ENCODE measurements at places on chromosomes 5 and 9.

GRCh38 chr5:67051164-67051563 is 145.4 kb downstream of the CD180 start:
- DNase-seq: no peak

- DNase-seq: peak; percentile 77
These were observed 22.1 kb upstream of the TPD52L3 start for GRCh38 chr9:6305954-6306563.

DNA sequence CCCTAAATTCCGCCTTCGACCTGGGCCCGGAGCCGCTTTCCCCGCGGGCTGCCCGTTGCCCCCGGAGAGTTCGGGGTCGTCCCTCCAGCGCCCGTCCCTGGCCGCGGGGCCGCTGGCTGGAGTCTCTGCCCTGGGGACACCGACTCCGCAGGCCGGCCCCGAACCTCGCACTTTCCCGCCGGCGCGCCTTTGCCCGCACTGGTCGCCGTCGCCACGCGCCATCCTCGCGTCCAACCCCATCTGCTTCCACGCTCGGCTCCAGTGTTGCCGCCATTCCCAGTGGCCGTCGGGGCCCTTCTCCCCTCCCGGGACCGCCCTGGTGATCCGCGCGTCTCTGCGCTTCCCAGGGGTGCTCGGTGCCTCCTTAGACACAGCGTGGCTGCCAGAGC is 11.0 kb downstream of the LHX3 start:
- no peak for DNase-seq

DNA sequence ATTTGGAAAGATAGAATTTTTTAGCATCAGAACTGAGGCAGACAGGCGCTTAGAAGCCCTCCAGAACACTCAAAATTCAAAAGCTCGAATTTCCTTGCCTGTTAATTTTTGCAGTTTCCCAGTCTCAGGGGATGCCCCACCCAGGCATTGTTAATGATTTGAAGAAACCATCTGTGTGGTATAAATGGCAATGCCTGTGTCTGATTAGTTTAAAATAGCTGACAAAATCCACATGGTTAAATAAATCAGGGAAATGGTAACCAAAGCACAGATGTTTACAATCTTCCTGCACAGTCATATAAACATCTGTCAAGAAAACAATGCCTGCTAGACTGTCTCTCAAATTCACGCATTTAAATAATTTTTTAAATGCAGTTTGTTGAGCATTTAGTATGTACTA is 185.2 kb upstream of the RGMB start:
- DNase-seq: no peak

GRCh38 chr5:1520791-1521453 is 2.8 kb downstream of the LPCAT1 start:
- DNase-seq: no peak

DNA sequence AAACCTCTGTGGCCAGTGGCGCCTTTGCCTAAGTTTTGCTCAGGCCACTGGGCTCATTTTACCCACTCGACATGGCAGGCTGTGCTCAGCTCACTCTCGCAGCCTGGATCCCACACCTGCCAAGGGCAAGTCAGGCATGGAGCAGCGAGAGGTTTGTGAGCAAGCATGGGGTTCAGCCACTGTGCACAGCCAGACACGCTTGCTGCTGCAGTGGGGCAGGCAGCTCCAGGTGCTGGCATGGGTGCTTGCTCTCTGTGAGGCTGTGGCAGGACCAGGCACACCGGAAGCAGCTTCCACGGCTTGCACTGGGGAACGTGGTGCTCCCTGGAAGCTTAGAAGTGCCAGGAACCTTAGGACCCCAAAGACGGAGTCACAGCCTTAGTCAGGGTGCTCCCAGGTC is 470.1 kb downstream of the CDH9 start:
- DNase-seq: no peak

- DNase-seq: no peak
These were observed 58.0 kb downstream of the ANKRD33B start for GRCh38 chr5:10621832-10622231.

DNA sequence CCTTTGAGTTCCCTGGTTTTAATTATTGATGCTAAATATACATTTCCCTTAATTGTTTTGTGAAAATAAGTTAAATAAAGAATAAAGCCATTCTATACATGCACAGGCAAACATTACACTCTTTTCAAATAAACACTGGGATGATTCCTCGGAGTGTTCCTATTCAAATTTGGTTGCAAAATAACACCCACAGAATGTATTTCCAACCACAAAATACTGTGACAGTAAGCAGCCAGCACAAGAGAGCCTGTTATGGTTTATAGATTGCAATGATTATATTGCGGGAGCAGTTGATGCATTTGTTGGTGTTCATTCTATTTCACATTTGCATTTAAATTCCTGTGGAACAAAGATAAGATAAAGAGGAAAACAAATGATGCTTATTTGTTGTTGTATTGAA is 632.6 kb upstream of the WWC1 start:
- DNase-seq: no peak

DNA sequence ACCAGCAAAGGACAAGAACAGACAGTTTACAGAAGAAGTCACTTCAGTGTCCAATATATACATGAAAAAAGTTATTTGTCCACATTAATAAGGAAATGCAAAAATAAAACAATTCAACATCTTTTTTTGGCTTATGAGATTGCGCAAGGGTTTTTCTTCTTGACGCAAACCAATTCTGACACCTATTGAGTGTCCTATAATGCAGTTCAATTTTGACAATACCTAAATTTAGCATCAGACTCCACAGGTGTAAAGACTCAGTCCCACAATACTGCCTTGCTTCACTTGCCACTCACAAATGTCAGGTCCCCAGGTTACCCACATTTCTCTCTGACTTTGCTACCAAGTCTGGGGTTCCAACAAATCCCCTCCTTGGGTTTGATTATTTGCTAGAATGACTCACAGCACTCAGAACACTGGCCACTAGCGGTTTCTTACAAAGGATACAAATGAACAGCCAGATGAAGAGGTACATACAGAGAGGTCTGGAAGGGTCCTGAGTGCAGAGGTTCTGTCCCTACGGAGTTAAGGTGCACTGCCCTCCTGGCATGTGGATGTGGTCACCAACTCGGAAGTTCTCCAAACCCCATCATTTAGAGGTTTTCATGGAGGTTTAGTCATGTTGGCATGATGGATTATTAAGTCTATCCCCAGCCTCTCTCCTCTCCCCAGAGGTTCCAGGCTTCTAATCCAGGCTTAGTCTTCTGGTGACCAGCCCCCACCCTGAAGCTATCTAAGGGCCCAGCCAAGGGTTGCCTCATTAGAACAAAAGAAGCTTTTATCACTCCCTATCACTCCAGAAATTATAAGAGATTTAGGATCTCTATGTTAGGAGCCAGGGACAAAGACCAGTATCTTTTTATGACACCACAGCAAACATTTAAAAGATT is 27.0 kb upstream of the SLC22A5 start:
- DNase-seq: no peak

DNA sequence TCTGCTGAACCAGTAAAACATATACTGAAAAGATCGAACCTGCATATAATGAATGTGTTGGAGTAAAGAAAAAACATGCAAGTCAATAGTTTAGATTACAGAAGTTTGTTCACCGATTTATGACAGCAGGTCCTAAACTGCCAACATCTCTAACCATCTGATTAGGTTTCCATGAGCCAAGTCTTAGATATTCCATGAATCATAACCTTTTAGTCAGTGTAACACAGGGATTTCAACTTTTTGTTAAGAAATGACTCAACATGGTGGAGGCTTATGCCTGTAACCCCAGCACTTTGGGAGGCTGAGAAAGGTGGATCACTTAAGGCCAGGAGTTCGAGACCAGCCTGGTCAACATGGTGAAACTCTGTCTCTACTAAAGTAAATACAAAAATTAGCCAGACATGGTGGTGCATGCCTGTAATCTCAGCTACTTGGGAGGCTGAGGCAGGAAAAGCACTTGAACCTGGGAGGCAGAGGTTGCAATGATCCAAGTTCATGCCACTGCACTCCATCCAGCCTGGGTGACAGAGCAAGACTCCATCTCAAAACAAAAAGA is 38.7 kb downstream of the APC start:
- no peak for DNase-seq

GRCh38 chr5:78334811-78335210 is 25.6 kb upstream of the SCAMP1 start:
- no peak for DNase-seq

DNA sequence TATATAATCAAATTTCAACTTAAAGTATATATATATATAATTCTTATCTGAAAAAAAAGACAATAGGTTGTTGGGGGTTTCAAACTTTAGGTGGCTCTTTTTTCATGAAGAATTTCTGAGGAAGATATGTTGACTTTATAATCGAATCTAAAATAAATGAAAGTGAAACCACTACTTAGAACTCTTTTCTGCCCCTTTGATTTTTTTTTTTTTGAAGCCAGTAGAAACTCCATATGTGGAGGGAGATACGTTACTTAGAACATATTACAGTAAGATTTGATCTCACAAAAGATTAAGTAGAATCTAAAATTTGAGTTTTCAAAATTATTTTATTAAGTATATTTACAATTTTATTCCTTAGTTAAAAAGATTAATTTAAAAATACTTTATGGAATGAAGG is 96.9 kb downstream of the ATG10 start:
- no peak for DNase-seq

DNA sequence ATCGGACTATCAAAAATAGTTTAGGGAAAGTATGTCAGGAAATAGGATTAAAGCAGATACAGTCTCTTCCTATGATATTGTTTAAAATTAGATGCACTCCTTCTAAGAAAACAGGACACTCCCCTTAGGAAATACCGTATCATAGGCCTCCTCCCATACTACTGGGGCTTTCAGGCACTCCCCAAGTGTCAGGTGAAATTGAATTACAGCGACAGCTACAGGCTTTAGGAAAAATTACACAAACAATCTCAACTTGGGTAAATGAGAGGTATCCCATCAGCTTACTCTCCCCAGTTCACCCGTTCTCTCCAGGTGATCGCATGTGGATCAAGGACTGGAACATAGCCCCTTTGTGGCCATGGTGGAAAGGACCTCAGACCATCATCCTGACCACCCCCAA is 110.4 kb upstream of the EPB41L4A start:
- no peak for DNase-seq

GRCh38 chr5:56601641-56602071 is 213.7 kb upstream of the MAP3K1 start:
- no peak for DNase-seq

DNA sequence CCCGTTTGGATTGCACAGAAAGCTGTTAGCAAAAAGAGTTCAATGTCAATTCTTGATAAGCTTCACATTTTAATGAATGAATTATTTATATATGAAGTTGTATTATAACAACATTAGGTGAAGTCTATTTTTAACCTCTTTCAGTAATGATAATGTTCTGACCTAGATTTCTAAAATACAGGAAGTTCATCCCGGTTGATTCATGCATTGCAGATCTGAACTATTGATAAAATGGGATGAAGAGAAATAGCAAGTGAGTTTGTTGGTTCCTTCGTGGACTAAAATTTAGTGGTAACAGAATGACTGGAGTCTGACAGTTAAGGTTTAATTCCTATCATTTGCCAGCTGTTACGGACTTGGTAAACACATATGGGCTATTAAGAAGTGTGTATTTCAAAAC is 180.5 kb downstream of the PCSK1 start:
- DNase-seq: no peak

DNA sequence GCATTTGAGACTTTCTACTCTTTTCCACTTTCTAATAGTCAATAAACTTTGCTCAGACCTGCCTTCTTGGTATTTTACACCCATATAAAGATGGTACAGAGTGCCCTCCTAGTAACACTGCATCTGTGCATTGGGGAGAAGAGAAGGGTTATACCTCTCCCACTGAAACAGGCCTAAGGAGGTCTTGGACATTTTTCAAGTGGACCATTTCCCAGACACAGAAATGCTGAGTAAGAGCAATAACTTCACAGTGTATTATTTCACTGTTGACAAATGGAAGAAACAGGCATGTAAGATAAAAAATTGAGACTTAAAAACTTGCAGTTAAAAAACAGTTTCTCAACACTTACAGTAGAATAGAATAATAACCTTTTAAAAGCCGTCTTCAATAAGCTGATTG is 1224.0 kb upstream of the CDH18 start:
- no peak for DNase-seq

GRCh38 chr5:14925326-14925725 is 53.7 kb upstream of the ANKH start:
- DNase-seq: no peak

DNA sequence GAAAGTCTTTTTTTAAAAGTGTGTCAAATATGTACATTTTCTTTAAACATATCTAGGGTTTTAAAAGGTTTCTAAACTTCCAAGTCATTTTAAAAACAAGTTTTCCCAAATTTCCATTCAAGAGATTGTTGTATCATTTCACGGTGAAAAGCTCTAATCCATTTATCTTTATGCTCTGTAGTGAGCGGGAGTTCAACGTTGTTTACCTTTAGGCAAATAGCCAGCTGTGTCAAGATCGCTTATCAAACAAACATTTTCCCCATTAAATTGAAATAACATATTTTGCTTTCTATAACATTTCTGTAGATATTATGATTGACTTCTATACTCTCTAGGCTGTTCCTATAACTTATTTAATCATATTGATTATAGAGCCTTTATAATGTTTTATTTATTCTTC is 75.1 kb downstream of the CTSL start:
- DNase-seq: no peak

- DNase-seq: no peak
These were observed 25.0 kb downstream of the CEP120 start for GRCh38 chr5:123398058-123398733.

- DNase-seq: peak; percentile 59
These were observed 169.2 kb upstream of the MAP1B start for GRCh38 chr5:71937921-71938698.

DNA sequence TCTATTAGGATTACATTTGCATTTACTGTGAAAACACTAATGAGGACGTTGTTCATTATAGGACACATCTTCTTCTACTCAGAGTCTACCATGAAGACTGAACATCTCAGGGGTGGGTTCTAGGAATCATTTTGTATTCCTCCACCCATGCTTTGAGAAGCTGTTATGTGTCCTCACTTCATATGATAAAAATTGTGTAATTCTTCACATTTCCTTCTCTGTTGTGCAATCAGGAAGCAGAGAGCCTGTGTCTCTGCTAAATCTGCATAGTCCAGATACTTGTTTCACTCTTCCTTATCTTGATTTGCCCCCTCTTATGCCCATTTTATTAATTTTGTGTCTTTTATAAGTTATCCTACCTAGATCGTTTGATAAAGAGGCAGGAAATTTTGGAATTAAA is 97.8 kb upstream of the IQGAP2 start:
- no peak for DNase-seq

- no peak for DNase-seq
These were observed 5.8 kb downstream of the TLX3 start for GRCh38 chr5:171314728-171315385.

- DNase-seq: no peak
These were observed 116.9 kb upstream of the S1PR3 start for GRCh38 chr9:88874391-88874790.

DNA sequence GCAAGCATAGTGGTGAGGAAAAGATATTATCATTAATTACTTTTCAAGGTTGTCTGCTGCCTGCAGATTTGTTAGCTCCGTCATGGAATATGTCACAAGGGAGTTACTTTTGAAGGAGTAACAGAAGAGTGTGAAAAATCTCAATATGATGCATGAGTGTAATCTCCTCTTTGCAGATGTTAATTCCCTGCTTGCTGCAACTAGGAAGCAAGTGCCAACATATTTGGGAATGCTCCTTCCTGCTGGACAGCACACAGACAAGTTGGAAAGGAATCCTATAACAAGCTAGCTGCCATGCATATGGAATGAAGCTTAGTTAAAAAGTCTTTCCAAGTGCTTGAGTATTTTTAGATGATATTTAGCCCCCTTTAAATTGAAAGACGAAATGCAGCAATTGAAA is 2023.6 kb upstream of the CDH6 start:
- DNase-seq: no peak

GRCh38 chr9:27791311-27791710 is 218.0 kb upstream of the C9orf72 start:
- no peak for DNase-seq
